ENCODE measurements at places on chromosomes 1 and 21.

- DNase-seq, result no peak
These were observed 887.4 kb downstream of the PLA2G4A start for GRCh38 chr1:187716160-187716559.

DNA sequence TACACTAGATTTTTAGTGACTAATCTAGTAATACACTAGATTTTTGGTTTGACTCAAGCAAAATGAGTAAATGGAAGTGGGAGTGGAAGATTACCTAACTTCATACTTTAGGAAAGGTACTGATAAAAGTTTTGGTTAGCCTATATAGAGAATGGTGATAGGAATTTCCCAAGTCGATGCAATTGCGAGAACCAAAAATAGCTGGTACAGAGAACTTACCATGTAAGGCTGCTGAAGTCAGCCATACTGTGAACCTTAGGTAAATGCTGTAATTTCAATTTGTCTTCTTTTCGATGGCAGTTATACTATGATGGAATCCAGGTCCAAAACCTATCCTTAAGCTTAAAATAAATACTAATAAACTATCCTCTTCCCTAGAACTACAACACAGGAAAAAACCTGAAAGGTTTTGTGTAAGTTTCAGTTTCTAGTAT lies 4.6 kb downstream of the PNRC2 start:
- DNase-seq, result no peak

- no peak for DNase-seq
These were observed 31.0 kb downstream of the NENF start for GRCh38 chr1:212463565-212464285.

GRCh38 chr1:77550135-77550534 lies 132.3 kb downstream of the ZZZ3 start:
- DNase-seq, result no peak

GRCh38 chr1:216710598-216711333 lies 12.5 kb downstream of the ESRRG start:
- DNase-seq, result no peak

All from GM06990 (cell line).